ENCODE measurements at places on chromosomes 6 and 20. TPM values are rescaled to one million over a fixed set of nuclear protein-coding genes. Genes with fewer than 3 reads are reported as not detected.

DNA sequence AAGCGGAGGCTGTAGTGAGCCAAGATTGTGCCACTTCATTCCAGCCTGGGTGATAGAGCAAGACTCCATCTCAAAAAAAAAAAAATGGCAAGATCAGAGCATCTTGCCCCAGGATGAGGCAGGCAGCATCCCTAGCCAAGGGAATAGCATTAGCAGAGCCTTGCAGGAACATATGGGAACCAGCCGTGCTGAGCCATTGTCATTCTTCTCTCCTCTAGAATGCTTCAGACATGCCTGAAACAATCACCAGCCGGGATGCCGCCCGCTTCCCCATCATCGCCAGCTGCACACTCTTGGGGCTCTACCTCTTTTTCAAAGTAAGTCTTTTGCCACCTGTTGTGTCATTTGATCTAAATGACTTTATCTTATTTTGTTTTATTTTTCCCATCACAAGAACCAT lies 13.0 kb downstream of the HM13 start:
- no peak overlapping the region for H3K4me3 ChIP-seq
- H3K27me3 ChIP-seq, result no peaks in the 10 kb centered on the region
- H3K36me3 ChIP-seq, result peaks cover 39% of the 10 kb centered on the region
- no peak overlapping the region for H3K27ac ChIP-seq
- no peaks in the 10 kb centered on the region for H3K4me1 ChIP-seq

DNA sequence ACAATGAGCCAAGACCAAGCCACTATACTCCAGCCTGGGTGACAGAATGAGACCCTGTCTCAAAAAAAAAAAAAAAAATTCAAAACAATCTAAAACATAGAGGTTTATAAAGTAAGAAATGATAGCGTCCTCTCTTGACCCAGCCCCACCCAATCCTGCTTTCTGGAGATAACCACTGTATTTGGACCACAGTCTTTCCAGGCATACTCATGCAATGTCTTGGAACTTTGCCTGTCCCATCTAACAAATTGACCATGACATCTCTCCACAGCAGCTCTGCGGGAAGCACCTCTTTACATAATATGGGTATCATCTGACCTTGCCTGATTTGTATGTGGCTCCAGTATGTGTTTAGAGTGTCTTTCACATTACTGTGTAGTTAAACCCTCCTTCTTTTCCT lies 9.1 kb upstream of the SHLD1 start:
- H3K4me1 ChIP-seq, result no peaks in the 10 kb centered on the region
- H3K27ac ChIP-seq, result no peak overlapping the region
- H3K36me3 ChIP-seq, result no peaks in the 10 kb centered on the region
- no peak overlapping the region for H3K4me3 ChIP-seq
- H3K27me3 ChIP-seq, result peaks cover 2% of the 10 kb centered on the region

GRCh38 chr20:37994512-37994911 lies 38.7 kb downstream of the TTI1 start:
- no peaks in the 10 kb centered on the region for H3K27me3 ChIP-seq
- H3K4me3 ChIP-seq, result no peak overlapping the region
- H3K36me3 ChIP-seq, result peaks cover 27% of the 10 kb centered on the region
- peak overlapping the region; percentile 15 for H3K27ac ChIP-seq

- peak overlapping the region; percentile 94 for H3K27ac ChIP-seq
- peaks cover 24% of the 10 kb centered on the region for H3K4me1 ChIP-seq
- no peaks in the 10 kb centered on the region for H3K36me3 ChIP-seq
- no peaks in the 10 kb centered on the region for H3K27me3 ChIP-seq
Measured at GRCh38 chr20:50215926-50216325, 25.3 kb downstream of the CEBPB start.

The EMILIN3 gene
- 10.3 TPM for total RNA-seq

The ELOVL2 gene
- total RNA-seq, result 3.8 TPM

- peaks cover 21% of the 10 kb centered on the region for H3K27me3 ChIP-seq
- no peak overlapping the region for H3K27ac ChIP-seq
Measured at GRCh38 chr6:18609715-18610114, 222.6 kb downstream of the RNF144B start.

GRCh38 chr6:87572883-87573282 lies 16.9 kb downstream of the RARS2 start:
- H3K4me3 ChIP-seq, result no peak overlapping the region
- peaks cover 12% of the 10 kb centered on the region for H3K36me3 ChIP-seq
- no peak overlapping the region for H3K27ac ChIP-seq

- no peak overlapping the region for H3K4me3 ChIP-seq
- no peak overlapping the region for H3K27ac ChIP-seq
- H3K36me3 ChIP-seq, result no peaks in the 10 kb centered on the region
- no peaks in the 10 kb centered on the region for H3K4me1 ChIP-seq
Measured at GRCh38 chr6:44327096-44327495, 13.9 kb upstream of the AARS2 start.

- no peak overlapping the region for H3K4me3 ChIP-seq
- H3K27me3 ChIP-seq, result peaks cover 14% of the 10 kb centered on the region
- H3K36me3 ChIP-seq, result no peaks in the 10 kb centered on the region
- H3K27ac ChIP-seq, result no peak overlapping the region
Measured at GRCh38 chr6:161487694-161488093, 213.8 kb upstream of the AGPAT4 start.

The OOEP gene
- not detected for total RNA-seq

Measured in type B pancreatic cell (in vitro differentiated cells).